ENCODE measurements at places on chromosomes 2 and 18.

GRCh38 chr18:39701839-39702238, 2136.2 kb upstream of the CELF4 start:
- no peak for DNase-seq

DNA sequence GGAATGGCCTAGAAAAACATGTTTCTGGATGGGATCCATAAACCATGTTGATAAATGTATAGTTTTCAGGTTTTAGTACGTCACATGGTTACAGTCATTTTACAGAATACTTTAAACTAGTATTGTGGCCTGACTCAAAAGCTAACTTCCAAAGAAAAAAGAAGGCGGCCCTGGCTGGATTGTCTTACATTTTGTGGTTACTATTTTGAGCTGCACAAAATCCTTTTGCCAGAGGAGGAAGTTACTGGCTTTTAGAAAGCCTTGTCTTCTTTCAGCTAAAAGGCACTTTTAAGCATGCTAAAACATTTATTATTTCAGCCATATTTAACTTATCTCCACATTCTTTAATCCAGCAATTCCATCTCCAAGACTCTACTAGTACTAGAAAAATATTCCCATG, 227.9 kb downstream of the CDH2 start:
- DNase-seq: no peak

GRCh38 chr2:45506756-45507155, 104.3 kb downstream of the SRBD1 start:
- DNase-seq: no peak

DNA sequence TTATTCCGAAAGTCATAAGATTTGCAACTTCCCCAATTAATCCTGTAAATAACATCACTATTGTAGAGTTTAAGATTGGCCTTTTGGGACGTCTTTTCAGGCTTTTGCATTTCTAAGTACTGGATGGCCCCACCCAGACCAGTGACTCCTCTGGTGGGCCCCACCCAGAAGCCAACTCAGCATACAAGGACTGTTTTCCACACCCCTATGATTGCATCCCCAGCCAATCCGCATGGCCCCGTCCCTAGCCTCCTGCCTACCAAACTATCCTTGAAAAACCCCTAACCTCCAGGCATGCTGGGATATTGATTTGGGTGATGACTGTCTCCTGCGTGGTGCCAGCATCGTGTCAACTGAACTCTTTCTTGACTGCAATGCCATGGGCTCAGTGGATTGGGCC, 24.5 kb upstream of the TGIF1 start:
- no peak for DNase-seq

DNA sequence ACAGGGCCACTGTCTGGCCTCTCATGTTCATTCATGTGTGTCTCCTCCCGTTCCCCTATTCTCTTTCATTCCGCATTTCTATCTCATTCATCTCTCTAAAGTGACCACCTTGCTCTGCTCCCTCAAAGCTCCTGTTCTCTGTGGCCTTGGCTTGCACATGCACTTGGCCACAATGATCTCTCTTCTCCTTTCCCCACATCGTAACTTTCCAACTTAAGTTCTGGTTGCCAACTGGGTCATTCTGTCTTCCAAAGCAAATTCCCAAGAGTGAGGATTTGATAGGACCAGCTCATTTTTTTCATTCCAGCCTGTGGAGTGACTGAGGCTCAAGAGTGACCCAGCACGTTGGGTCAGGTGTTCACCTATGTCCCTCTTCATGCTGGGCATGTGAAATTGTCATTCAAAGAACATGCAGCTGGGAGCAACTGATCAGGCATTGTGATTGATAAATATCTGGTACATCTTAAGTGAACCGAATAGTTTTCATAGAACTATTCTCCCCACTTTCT, 14.3 kb upstream of the ITGA6 start:
- no peak for DNase-seq

GRCh38 chr18:34117319-34117718, 107.4 kb downstream of the NOL4 start:
- no peak for DNase-seq

DNA sequence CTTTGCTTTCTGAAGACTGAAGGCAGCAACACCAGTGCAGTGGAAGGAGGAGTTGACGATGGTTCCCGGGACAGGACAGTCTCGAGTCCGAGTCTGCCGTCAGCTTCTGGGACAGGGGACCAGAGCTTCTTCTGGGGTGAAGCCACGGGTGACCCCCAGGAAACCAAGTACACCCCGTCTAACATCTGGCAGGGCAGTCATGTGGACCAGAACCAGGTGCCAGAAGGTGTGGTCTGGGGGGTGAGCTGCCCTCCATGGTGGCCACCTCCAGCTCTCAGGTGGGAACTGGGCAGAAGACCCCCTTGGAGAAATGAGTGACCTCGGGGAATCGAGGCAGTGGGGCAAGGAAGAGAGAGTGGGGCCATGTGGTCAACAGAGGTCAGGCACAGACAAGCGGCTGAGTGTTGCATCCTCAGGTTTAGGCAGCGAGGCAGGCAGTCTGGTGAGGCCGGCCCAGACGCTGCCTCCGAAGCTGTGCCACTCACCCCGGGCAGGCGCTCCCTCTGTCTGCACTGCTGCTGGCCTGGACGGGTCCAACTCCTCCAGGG, 204.3 kb downstream of the HDAC4 start:
- no peak for DNase-seq

- DNase-seq: no peak
These were observed 170.2 kb downstream of the ARL4C start for GRCh38 chr2:234326694-234327093.

Data from activated CD4-positive, alpha-beta T cell treated with anti-CD3 and anti-CD28 coated beads for 4 hours (primary cell).